ENCODE measurements at places on chromosomes 2 and 18.

GRCh38 chr18:69444221-69444620 is 43.5 kb downstream of the DOK6 start:
- DNase-seq, result no peak

GRCh38 chr18:47150824-47151366 is 595 bp upstream of the HDHD2 start:
- DNase-seq, result no peak

DNA sequence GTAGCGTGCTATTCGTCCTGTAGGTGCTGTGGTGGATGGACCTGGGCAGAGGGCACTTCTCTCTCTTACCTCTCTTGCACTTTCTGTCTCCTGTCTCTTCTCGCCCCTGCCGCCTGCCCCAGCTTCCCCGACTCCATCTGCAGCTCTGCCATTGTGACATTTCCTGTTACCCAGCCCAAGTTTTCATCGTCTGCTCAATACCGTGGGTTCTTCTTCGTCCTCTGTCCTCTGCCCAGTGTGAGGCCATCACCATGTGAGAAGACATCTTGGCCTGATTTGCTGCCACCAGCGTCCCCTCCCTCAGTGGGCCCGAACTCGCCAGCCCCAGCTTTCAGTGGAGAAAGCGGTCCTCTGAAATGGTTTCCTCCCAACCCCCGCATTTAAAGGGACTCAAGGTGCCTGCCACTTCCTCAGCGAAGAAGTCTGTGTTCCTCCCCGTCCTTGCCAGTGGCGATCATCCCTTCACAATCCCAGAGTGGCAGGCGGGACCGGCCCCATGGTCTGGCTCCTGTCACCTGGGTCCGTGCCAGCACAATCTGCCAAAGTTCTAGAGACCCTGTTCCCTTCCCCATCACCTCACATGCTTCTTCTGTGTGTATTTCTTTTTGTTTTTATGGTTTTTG is 18.0 kb downstream of the TGOLN2 start:
- DNase-seq, result no peak

DNA sequence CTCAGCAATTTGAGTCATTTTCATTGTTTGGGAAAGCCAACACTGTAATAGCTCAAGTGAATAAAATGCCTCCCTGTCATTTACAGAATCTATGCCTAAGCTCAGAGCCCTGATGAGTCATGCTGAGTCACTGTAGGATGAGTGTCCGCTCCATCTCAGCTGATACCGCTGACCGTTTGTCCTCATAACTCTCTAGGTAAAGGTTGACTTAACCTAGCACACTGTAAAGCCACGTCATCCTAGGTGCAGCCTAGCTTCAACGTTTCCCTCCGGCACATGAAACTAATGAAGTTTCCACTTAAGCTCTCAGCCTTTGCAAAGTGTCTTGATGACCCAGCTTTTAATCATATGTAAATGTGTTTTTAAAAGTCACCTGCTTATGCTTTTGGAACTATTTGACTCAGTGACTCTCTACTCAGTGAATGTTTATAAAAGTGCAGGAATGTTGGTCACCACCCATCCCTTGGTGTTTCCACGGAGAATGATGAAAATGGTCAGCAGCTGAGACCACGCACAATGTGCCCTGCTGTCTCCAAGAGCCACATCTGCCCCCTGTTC is 154.0 kb downstream of the PMAIP1 start:
- no peak for DNase-seq
